ENCODE measurements at places on chromosomes 2 and 18.

DNA sequence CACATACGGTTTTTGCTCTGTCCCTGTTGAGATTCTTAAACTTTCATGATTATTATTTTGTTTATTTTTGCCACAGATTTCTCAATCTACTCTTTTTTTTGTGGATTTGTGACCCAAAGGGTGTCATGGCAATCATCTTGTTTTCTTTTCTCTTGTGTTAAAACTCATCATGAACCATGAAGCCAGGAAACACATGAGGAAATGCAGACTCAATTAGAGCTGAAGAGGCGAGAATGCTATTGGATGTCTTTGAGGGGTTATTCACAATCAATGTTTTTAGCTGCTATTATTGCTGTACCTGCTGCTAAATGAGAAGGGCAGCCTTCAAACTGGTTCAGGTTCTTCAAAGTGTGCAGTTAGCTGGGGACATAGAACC lies 99.5 kb upstream of the MMADHC start:
- DNase-seq: no peak

DNA sequence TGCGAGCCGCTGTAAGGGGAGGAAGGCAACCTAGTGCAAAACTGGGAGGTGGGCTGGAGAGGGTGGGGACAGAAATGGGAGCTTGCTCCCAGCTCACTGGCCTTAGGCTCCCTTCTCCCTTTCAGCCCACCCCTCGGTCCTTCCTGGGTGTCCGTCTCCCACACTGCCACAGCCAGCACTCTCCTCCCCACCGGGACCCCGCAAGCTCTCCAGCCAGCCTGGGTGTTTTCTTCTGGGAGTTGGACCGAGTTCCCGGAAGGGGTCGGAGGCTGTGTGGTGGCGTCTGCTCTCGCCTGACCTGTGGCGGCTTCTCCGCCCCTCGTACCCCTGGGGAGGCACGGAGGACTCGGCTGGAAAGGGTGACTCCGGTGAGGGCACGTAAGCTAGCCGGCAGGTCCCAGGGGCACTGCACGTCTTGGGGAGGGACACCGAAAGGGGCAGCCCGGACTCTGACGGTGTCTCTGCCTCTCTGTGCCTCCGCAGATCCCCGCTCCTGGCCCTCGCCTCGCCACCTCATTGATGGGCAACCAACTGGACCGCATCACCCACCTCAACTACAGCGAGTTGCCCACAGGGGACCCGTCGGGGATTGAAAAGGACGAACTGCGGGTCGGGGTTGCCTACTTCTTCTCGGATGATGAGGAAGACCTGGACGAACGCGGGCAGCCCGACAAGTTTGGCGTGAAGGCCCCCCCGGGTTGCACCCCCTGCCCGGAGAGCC lies 1.1 kb downstream of the LRATD1 start:
- no peak for DNase-seq

DNA sequence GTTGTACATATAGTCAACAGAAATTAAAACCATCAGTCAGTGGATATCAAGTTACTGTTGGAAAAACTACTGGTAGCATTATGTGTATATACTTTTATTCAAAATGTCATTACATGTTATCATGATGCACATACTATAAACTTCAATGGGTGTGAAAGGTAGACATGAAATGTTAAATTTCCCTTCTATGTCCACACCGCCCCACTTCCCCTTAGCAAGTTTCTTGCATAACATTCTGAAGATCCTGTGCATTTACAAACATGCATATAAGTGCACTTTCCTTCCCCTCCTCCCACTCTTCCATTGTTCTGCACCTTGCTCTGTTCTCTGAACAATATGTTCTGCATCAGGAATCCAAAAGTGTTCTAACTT lies 16.6 kb upstream of the HK2 start:
- no peak for DNase-seq

- no peak for DNase-seq
Measured at GRCh38 chr2:231336700-231337099, 58.8 kb upstream of the B3GNT7 start.

- DNase-seq: no peak
Measured at GRCh38 chr2:192899466-192899865, 704.7 kb upstream of the TMEFF2 start.

GRCh38 chr2:108833219-108833618 lies 46.6 kb downstream of the CCDC138 start:
- no peak for DNase-seq

GRCh38 chr2:82730811-82731210 lies 1728.3 kb downstream of the SUCLG1 start:
- no peak for DNase-seq

- no peak for DNase-seq
Measured at GRCh38 chr2:82994151-82994550, 1464.9 kb downstream of the SUCLG1 start.

GRCh38 chr2:101710036-101710435 lies 12.5 kb downstream of the MAP4K4 start:
- no peak for DNase-seq

DNA sequence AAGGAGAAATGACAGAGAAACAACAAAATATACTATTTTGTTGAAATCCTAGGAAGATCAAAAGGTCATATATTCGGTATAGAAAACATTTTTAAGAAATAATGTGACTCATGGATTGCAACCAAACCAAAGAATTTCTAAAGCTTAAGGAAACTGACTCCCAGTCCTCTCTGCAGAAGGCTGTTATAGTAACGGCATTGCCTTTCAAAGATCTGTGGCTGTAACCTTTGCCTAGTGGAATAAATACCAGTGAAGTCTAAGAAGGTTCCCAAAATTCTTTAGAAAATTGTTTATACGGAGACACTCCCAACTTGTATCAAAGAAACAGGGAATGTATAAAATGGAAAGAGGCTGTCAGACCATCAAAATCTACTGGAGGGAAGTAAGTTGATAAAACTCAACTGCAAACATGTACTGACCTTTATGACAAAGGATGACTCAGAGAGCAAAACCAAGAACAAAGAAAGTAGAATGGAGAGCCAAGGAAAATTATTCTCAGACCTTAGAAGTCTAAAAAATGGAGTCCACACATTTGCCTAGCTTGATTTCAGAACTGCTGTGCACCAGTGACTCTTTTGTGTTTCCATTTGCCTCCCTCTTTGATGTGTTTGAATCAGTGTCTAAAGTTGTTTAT lies 48.6 kb upstream of the FSIP2 start:
- no peak for DNase-seq

DNA sequence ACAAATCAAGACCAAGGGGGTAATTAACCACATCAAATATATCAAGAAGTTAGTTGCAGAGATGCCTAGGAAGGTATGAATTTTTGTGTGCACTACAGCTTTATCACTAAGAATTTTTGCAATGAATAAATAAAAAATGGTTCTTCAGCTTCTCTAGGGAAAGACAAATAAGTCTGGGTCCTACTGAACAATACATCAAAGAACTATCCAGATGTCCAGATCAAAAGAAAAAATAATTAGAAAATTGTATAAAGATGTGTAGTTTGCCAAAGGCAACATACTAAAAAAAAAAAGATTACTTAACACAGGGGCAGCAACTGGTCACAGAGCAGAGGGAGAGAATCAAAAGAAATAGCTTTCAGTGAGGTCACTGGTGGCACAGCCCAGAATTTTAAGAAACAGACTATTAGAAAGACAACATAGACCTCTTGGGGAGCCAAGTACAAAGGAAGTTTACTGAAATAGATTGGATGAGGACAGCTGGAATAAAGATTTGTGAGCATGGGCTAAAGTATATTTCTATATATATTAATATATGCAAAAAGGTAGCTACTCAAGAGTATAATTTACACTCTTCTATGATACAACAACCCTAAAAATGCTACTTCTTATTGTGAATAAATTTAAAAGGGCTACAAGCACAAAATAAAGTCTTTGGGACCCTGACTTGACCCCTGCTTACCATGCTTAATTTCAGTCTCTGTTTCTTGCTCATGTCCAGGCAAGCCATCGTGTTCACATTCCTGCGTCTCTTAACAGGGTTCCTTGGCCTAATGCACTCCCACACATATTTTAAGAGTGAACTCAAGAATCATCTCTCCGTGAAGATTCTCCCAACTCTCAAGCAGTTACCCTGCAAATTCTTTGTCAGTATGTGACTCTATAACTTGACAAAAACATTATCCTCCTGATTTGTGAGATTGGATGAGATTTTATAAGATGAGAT lies 99.0 kb upstream of the GRB14 start:
- DNase-seq: no peak

GRCh38 chr2:200640901-200641300 lies 55.1 kb downstream of the AOX1 start:
- DNase-seq: no peak

DNA sequence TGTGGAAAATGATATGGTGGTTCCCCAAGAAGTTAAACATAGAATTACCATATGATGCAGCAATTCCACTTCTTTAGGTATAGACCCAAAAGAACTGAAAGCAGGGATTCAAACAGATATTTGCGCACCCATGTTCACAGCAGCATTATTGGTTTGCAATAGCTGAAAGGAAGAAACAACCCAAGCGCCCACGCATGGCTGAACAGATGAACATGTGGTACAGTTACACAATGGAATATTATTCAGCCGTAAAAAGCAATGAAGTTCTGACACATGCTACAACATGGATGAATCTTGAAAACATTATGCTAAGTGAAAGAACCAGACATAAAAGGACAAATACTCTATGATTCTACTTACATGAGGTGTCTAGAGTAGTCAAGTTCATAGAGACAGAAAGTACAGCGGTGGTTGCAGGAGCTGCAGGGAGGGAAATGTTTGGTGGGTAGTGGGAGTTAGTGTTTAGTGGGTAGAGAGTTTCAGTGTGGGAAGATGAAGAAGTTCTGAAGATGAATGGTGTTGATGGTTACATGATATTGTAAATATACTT lies 26.7 kb upstream of the ASPRV1 start:
- no peak for DNase-seq

- DNase-seq: no peak
Measured at GRCh38 chr2:178304333-178304732, 110.0 kb downstream of the OSBPL6 start.

- DNase-seq: no peak
Measured at GRCh38 chr2:83196225-83196624, 1262.9 kb downstream of the SUCLG1 start.

- no peak for DNase-seq
Measured at GRCh38 chr2:58539973-58540372, 298.8 kb upstream of the FANCL start.

- peak; percentile 20 for DNase-seq
Measured at GRCh38 chr2:241064008-241064801, 37.9 kb downstream of the MTERF4 start.

GRCh38 chr18:49967171-49967570 lies 153.8 kb upstream of the ACAA2 start:
- no peak for DNase-seq

GRCh38 chr2:79792090-79792489 lies 279.2 kb downstream of the CTNNA2 start:
- DNase-seq: no peak

DNA sequence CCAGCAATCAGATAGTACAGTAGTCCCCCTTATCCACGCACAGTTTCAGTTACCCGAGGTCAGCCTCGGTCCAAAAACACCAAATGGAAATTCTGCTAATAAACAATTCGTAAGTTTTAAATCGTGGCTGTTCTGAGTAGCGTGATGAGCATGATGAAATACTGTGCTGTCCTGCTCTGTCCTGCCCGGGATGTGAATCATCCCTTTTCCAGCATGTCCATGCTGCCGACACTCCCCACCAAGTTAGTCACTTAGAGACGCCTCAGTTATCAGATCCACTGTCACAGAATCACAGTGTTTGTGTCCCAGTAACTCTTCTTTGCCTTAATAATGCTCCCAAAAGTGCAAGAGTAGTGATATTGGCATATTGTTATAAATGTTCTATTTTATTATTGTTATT lies 62.1 kb downstream of the MEX3C start:
- no peak for DNase-seq

DNA sequence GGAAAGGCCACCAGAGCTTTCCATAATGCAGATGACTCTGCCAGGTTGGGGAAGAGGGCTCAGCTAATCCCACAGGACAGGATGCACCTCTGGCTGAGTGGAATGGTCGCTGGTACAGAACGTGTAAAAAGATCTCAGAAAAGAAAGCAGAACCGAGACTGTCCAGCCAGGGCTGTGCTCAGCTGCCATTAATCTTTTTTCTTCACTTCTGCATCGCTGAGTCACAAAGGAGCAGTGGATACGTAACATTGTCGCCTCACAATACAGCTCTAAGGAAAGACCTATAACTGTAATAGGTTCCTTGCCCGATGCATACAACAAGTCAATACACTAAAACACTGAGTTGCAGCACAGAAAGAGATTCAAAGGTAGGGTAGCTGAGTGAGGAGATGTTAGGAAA lies 354.2 kb downstream of the EN1 start:
- no peak for DNase-seq

GRCh38 chr2:96977631-96978195 lies 8.7 kb downstream of the FAM178B start:
- no peak for DNase-seq

DNA sequence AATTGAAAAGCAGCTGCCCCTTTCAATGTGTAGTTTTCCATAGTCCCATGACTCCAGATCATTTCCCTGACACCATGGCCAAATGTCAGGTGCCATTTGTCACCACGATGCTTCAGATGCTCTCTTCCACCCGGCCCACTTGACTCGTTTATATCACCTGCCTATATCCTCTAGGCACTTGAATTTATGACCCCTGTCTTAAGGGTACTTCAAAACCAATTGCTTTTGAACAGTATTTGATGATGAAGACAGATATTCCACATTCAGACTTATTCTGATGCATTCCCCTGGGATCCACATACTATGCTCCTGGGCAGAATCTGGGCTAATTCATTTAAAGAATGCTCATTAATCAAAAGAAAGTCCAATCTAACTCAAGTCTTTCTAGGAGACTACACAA lies 16.9 kb upstream of the RHBDD1 start:
- DNase-seq: no peak

- no peak for DNase-seq
Measured at GRCh38 chr2:196410008-196410407, 229.5 kb upstream of the CCDC150 start.

- no peak for DNase-seq
Measured at GRCh38 chr2:102317715-102318114, 6.4 kb downstream of the IL1RL1 start.

DNA sequence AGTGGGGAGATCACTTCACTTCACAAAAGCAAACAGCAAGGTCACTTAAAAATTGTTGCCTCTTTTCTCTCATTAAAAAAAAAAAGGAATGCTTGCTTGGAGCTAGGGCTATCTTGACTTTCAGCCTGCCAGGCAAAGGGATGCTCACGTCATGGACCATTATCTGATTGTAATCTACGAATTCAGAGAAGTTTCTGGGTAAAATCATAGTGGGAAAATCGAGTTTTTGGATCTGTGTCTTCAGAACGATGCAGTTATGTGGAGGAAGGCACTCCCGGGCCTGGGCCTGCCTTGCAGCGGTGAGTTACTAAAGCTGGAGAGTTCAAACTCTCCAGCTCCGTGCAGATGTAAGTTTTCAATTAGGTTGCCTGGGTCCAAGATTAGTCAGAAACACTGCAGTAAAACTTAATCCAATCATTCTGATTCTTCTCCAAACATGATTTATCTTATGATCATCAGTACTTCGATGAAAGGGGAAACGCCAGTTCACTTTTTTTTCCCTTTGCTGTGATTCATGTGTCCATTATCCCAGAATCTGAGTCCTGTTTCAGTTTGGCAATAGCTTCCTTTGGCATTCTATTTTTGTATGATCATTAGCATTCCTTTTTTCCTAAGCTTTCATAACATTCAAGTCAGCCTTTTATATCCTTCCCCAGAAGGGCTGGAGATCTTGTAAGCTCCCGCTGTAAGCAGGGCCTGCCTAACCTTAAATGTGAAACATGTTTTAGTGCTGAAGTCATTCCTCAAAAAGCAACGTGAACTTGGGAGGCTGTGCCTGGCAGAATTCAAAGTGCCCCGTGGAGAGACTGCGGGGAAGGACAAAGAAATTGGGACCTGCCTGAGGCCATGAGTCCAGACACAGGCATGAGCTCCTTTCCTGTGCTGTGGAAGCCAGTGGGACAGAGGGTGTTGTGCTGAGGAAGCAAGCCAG lies 119.3 kb upstream of the TWIST2 start:
- DNase-seq: no peak

Data from effector memory CD8-positive, alpha-beta T cell (primary cell).